ENCODE measurements at places on chromosomes 13 and 19.

DNA sequence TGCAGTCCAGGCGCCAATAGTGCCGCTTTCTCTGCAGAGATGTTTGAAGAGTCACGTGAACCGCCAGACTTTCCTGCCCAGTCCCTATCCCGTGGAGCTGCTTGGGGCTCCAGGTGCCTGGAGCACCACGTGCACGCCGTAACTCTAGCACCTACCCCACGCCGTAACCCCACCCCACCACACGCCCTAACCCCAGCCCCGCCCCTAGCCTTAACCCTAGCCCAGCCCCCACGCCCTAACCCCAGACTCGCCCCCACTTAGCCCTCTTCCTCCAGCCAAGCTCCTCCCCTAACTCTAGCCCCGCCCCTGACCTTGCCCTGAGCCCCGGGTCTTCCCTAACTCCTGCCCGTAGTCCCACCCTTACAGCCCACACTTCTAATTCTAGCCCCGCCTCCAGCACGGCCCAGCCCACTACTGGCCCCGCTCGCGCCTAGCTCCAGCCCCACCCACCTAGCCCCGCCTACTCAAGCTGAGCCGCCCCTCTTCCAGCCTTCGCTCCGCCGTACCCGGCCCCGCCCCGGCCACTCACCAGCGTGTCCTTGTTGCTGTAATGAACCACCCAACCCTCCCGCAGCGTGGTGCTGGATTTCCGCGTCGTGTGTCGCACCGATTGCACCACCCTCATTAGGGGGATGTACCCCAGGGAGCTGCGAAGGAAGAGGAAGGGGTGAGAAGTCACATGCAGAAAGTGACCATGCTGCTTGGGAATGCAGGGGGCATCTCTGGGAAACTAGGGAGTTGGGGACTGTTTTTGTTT is 19.5 kb downstream of the PRKD2 start:
- DNase-seq: peak; percentile 44

- peak; percentile 97 for DNase-seq
Observed at GRCh38 chr19:639253-640160, at the start of gene FGF22. TSS of gene FGF22 (plus strand) at chr19:639879. CDS start at chr19:639926, 47 bp downstream.

- peak; percentile 58 for DNase-seq
Observed at GRCh38 chr19:14361824-14362223, 19.4 kb upstream of the ADGRE5 start.

DNA sequence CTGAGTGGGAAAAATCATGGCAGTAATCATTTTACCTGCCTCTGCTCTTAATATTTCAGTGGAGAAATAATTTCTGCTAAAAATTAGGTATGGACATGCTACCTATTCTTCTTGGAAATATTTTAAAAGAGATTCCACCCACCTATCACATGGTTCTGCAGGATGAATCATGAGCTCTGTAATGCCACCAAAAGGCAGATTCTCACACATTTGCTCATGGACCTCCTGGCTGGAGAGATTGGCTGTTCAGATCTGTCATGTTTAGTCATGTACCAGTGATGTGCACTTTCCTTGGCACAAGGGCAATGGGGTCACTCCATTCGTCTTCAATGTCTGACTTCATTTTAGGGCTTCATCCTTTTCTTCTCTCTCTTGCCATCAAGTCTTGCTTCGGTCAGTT is 101.8 kb upstream of the MBNL2 start:
- DNase-seq: peak; percentile 21

DNA sequence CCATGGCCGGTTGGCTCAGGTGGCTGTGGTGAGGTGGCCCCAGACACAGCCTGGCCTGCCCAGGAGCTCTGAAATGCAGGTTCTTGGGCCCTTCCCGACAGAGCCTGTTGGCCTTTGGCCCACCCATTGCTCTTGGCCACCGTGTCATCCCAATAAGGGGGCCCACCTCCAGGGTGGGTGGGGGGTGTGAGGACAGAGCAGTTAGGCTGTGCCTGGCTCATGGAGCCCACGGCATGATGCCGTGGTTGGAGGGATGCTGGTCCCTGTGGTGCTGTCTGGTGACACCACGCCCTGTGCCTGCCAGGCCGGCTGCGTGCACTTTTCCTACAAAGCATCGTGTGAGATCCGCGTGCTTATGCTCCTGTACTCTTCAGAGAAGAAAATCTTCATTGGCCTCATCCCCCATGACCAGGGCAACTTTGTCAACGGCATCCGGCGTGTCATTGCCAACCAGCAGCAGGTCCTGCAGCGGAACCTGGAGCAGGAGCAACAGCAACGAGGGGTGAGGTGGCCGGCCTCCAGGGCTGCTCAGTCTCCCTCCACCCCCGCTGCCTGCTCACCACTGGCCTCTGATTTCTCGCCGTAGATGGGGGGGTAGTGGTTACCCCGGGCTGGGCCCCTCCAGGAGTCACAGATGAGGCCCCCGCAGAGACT is 7.6 kb downstream of the PNKP start:
- no peak for DNase-seq

DNA sequence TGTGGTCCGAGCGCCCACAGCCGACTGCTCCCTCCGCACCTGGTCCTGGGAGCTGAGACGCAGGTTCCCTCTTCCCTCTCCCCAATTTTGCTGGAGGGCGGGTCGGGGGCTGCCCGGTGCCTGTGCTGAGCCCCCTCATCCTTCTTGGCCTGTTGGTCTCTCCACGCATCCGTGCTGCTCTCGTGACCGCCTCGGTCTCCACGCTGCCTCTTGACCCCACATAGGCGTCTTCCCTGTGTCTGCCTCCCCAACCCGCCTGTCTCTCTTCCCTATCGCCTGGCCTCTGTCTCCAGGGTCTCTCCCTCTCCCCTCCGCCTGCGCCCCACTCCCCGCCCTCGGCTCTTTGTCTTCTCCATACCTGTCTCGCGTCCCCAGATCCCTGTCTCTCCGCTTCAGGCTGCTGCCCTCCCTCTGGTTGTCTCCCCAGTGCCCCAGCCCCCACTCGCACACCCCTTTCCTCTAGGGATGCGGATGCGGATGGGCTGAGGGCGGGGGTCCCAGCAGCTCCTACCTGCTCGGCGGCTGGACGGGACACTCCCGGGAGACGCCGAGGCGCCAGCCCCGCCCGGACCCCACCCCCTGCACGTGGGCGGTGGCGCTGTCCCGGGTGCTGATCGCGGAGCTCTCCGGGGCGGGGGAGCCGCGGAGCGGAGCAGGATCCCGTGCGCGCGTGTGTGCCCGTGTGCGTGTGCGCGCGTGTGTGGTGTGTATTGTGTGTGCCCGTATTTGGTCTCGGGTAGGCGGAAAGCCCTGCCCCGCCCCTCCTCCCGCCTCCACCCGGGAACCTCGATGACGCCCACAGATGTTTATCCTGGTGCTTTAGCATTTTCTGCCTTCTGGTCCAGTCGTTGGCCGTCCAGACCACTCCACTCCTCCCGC is at the start of gene SYT5:
Gene SYT5, minus strand, starts transcription at position 684 of the 879 bp plus-strand sequence. CDS start 1,248 bp downstream, outside the sequence.
- DNase-seq: peak; percentile 70

DNA sequence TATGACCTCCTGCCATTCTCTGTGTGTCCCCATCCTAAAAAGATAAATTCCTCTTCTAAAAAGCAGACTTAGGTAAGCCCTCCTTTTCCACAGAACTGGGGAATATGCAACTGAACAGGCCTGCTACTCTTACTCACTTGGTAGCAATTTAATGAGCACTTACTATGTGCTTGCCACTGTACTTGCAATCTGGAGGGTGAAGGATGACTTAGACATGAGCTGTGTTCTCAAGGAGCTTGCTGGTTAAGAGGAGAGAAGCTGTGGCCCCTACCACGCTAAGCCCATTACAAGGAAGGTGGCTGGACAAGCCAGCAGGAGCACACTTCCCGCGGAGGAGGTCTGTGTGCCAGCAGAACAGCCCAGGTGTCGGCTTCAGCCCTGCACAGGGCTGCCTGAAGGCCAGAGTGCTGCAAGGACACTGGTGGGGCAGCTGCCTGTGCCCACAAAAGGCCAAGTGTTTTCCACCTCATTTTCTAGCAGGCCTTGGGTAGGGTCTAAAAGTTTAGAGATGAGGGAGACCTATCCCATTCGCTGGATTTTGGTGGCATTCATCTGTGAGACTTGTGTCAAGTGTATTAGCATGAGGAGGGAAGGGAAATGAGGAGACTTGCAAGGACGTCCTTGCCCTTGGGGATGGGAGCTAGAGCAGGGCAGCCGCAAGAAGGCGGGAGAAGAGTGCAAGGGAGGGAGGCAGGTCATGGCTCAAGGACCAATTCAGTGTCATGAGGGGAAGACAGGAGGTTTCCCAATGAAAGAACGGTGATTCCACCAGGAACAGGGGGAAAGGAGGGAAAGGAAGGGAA is 52.0 kb downstream of the COL4A1 start:
- no peak for DNase-seq

- DNase-seq: peak; percentile 18
Observed at GRCh38 chr19:17135001-17135853, 59.6 kb downstream of the MYO9B start.

DNA sequence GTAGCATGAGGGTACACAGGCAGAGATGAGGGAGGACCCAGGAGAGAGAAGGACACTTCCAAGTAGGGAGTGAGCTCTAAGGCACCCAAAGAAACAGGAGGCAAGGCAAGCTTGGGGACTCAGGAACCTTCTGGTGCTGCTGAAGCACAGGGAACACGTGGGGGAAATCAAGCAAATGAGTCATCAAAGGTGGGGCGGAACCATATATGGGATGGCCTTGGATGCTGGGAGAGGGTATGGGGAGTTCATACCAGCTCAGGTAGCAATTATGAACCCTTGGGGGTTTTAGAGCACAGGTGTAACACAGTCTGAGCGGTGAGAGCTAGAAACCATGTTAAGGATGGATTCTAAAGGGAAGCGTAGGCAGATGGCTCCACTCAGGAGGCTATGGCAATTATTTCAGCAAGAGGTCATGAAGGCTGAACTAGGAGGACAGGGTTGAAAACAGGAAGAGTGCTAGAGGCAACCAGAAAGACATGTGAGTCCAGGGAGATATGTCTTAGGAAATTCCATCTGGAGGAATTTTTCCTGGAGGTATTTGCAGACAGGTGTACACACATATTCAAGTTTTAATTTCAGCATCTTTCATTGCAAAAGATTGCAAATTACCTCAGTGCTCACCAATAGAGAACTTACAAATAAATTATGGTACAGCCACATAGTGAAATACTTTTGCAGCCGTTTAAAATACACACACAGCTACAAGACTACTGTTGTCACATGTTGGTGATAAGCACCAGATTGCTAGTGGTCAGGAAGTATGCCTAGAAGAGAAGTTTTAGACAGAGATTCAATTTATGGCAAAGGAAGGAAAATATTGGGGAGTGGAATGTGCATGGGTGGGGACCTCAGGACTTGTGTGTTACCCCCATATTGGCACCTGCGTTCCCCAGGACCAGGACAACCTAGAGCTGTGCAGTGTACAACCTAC is 77.0 kb downstream of the STARD13 start:
- no peak for DNase-seq

DNA sequence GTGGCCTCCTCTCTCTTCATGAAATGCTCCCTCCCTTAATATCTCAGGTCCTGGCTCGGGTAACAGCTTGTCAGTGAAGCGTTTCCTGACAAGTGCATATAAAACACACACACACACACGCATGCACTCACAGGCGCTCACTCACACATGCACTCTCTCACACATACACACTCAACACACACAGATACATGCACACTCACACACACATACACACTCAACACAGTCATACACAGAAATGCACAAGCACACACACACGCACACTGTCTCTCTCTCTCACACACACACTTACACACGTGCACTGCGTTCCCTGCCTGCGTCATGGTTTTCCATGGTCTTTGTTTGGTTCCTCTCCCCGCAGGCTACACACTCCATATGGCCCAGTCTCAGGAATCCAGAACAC is 344.1 kb downstream of the UQCRFS1 start:
- DNase-seq: no peak

- DNase-seq: no peak
Observed at GRCh38 chr13:73157031-73157430, 98.2 kb downstream of the KLF5 start.

- no peak for DNase-seq
Observed at GRCh38 chr13:110004814-110005213, 218.4 kb upstream of the IRS2 start.

Measured in activated CD4-positive, alpha-beta T cell treated with anti-CD3 and anti-CD28 coated beads for 48 hours (primary cell).